ENCODE measurements at places on chromosomes 7 and 10.

GRCh38 chr10:125548878-125549277 is 134.1 kb downstream of the TEX36 start:
- DNase-seq, result no peak

GRCh38 chr7:138842111-138842510 is 44.1 kb upstream of the ATP6V0A4 start:
- no peak for DNase-seq

DNA sequence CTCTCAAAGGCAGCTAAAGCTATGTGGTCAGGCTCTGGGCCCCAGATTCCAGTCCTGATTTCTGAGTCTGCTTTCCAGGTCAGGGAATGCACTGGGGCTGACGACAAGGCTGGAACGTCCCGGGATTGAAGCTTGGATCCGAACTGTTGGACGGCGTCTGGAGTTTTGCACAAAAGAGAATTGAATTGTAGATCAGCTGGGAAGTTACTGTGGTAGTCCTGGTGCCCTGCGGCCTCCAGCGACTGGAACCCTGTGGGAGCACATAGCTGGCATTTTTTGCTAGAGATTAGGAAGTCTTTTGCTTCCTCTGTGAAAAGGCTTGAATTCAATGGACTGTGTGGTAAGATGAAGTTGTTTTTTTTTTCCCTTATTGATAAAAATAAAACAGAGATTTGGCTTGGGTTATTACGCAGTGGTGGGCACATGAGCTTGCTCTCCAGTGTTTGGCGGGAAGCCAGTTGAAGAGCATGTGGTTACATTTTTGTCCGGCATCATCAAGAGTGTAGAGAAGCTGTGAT is at the start of gene HK1:
HK1 (plus strand) TSS at position 51 of the 518 bp plus-strand sequence.
- no peak for DNase-seq

- DNase-seq, result no peak
Measured at GRCh38 chr7:116687801-116688201, 15.8 kb downstream of the MET start.

GRCh38 chr10:18583575-18584270 is 67.7 kb downstream of the NSUN6 start:
- no peak for DNase-seq

DNA sequence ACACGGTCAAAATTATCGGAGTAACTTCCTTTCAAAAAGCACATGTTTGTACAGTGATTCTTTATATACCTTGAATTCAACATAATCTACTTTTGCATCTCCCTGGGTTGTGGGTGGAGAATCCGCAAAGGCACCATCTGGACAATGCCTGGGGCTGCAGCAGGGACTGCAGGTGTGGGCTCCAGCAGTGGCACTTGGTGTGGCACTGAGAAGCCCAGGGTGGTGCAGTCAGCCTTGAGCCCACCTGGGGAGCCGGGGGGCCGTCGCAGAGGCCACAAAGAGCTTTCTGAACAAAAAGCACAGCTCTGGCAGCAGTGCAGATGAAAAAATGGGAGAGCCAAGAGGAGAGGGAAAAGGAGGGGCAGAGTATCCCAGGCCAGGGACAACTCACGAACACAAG is 22.2 kb downstream of the PARD3 start:
- no peak for DNase-seq

GRCh38 chr7:105838627-105839231 is 37.7 kb downstream of the ATXN7L1 start:
- no peak for DNase-seq

DNA sequence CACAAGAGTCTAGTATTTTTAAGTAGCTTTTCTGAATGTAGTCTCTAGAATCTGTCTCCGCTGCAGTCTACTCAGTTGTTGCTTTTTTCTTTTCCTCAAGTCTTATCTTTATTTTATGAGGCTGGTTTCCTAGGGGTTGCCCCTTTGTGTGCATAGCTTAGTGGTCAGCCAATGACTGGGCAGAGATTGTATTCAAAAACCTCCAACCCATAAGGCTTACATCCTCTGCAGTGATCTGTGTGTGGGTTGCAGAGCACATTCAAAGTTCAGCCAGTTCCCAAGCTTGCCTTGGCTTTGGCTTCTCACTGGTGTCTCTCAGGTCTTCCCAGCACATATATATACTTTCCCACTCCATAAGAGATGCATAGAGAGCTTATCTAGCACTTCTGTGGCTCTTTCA is 160.0 kb upstream of the TCF7L2 start:
- DNase-seq, result no peak

DNA sequence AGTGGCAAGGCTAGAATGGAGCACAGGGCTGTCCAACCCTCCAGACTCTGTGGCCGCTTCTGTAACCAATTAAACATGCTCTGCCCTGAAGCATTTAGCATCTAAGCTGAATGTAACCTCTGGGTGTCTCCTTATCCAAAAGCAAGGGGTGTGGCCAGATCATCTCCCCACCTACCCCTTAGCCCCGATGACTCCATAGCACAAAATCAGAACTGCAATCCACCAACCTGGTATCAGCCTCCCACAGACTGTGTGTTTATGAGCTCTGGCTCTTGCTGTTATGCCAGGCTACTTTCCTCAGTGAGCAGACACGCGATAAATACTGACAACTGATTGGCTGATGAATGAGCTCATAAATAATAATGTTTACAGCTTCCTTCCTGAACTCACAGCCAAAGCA is 3.2 kb downstream of the FRMD4A start:
- no peak for DNase-seq

DNA sequence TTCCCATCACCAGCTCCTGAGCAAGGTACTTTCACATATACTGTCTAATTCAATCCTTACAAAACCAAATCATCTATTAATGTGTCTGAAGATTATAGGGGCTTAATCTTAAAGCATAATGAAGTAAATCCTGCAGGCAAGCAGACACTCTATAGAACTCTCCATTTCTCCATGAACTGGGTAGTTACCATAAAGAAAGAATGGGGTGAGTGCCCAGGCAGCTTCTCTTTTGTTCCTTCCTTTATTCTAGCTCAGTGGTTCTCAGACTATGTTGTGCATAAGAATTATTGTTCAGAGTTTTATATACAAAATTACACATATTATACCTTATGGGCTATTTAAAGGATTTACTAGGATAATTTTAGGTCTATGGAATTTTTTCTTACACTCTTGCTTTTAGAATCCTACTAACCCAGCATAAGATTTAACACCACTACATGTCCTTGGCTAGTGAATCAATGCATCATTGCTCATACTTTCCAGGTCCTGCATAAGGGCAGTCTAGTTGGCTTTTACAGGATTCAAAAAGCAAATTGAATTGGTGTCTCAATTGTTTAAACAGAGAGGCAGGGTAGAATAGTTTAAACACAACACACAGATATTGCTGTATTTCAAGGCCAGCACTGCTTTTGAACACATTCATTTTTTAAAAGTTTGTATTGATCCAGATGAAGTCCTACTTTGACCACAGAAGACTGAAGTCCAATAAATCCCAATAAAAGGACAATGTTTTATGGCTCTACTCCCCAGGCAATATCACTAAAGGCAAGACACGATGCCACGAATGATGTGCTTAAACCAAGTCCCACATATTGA is 12.9 kb downstream of the SGCE start:
- no peak for DNase-seq

DNA sequence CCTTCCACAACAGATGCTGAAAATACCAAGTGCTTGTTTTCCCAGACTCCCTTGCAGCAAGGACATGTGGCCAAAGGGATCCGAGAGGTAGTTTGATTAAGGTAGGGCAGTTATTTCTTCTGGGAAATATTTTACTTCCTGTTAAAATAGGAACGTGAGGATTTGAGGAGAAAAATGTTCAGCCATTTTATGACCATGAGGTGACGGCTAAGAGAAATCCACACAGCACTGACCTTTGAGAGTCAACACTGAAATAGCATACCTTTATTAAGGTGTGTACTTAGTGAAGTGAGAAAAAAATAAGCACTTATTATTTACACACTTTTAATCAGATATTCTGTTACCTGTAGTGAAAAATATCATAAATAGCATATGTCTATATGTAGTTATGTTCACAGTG is 133.9 kb downstream of the PPP1R3A start:
- DNase-seq, result no peak

GRCh38 chr7:11702938-11703337 is 129.1 kb downstream of the THSD7A start:
- DNase-seq, result peak; percentile 12

DNA sequence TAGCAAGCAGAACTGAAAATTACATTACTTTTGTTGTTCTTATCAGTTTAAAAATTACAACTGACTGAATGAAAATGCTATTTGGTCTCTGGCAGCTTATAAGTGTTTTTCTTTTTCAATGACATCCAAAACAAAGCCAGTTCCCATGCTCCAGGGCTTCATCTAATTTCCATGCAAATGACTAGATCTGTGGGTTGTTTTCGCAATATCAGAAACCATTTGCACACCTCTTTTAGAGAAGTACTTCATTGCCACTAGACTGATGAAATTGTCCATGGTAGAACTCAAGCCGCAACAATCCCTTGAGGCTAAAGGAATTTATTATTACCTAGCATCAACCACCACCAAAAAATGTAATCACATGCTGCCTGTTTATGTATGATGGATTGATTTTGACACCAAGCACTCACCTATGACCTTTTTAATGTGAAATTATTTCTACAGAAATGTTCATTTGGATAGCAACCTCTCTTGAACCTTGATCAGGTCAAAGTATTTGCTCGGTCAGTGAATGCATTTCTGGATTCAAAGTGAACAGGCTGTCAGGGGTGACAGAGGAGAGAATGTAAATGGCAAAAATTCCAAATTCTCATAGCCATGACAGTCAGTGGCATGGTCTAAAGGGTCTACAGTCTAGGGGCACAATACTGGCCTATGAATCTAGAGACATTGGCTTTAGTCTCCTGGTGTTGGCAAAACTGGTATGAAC is 769.3 kb downstream of the SORCS1 start:
- no peak for DNase-seq

GRCh38 chr7:107503687-107504086 is 33.8 kb downstream of the GPR22 start:
- no peak for DNase-seq

DNA sequence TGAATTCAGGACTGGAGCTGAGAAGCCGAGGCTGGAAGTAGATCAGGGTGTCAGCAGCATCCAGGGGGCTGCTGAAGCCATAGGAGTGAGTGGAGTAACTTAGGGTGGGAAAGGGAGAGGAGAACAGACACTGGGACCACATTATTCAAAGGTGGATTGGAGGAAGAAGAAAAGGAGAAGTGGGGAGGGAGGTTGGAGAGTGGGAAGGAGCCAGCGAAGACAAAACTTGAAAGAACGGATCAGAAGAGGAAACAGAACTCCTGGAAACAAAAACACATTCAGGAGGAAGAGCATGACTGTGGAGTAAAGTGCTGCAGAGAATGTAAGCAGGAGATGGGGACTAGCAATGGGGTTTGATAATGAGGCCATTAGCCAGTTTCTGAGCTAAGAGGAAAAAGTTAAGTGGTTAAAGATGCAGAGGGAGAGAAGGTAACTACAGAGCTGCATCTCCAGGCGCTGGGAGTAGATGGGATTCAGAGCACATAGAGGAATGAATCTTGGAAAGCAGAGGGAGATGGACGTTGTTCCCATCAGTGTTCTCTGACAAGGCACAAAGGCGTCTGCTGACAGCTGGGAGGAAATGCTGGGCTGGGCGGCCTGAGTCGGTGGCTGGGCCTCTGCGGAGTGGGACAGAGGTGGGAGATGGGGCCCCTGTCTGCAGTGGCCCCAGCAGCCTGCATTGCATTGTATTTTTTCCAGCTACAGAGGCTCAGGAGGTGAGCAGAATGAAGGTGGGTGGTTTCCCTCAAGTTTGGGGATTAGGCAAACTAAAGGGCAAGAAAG is 63.1 kb upstream of the LEP start:
- no peak for DNase-seq
